ENCODE measurements at places on chromosomes 4 and X.

GRCh38 chrX:37824491-37825214 is 22.7 kb downstream of the DYNLT3 start:
- DNase-seq, result no peak

- peak; percentile 55 for DNase-seq
These were observed 182.8 kb downstream of the MOSPD2 start for GRCh38 chrX:15056044-15056443.

GRCh38 chrX:67545036-67545821 is 1.4 kb downstream of the AR start:
- no peak for DNase-seq

GRCh38 chr4:132026166-132026565 is 1122.9 kb upstream of the PCDH10 start:
- DNase-seq, result no peak

DNA sequence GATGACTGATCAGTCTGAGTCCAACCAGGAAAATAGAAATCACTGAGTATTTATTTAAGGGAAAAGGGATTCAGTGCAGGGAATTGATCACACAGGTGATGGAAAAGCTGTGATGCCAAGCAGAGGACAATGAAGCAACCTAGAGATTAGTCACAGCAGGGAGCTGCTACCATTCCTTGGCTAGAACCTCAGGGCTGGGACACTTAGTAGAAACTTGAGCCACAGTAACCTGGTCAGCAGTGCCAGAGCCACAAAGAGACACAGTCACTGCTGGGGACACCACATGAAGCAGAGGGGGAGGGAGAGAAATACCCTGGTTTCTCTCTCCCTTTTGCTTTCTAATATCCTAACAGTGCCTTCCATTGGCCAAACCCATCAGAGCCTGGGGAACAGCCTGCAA is 38.7 kb downstream of the RTL9 start:
- peak; percentile 47 for DNase-seq

DNA sequence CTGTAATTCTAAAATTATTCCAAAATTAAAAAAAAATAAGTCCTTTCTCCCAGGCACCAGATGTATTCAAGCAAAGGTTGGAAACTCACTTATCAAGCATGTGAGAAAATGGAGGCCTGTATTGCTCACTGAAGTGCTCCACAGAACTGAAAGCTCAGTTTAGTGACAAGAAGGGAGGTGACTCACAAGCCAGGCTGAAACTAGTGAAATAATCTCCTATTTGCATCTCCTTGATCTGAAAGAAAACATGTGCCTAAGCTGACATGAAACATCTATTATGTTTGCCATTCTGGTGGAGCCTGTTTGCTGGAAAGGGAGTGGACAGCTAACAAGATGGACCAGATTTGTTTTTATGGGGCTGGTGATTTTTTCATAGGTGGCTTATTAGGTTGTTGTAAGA is 54.0 kb upstream of the AMELX start:
- DNase-seq, result peak; percentile 82

- DNase-seq, result peak; percentile 39
These were observed 6.2 kb upstream of the IQSEC2 start for GRCh38 chrX:53287493-53288138.

- no peak for DNase-seq
These were observed 12.7 kb downstream of the HPGDS start for GRCh38 chr4:94329933-94330332.

DNA sequence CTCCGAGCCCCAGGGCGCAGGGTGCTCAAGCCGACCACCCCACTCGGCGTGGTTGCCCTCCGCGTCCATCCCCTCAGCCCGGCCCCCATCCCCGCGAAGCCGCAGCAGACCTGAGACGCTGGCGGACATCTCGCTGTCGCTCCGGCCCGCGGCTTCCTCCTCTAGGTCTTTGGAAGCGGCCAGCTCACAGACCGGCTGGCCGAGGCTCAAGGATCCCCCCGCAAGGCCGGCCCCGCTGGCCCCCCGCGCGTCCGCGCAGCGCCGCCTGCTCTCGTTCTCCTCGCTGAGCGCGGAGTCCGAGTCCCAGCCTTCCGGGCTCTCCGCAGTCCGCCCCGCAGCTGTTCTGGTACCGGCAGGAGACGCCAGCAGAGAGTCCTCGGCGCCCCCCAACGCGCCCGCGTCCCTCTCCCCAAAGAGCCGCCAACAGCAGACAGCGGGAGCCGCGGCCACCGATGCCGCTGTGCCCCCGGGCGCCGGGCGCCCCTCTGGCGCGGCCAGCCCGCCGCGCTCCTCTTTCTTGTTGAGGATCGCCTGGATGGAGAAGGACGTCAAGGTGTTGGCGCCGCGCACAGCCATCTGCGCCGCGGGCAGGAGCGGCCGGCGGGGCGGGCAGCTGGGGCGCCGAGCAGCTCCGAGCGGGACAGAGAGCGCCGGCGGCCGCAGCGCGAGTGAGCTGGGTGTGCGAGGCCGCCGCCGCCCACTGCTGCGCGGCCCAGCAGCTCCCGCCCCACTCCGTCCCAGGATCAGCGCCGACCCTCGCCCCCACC is at the start of gene NKX3-2:
Gene NKX3-2 (minus strand): TSS at position 670 of the 767 bp plus-strand sequence. CDS start 94 bp downstream, at position 576.
- DNase-seq, result no peak

DNA sequence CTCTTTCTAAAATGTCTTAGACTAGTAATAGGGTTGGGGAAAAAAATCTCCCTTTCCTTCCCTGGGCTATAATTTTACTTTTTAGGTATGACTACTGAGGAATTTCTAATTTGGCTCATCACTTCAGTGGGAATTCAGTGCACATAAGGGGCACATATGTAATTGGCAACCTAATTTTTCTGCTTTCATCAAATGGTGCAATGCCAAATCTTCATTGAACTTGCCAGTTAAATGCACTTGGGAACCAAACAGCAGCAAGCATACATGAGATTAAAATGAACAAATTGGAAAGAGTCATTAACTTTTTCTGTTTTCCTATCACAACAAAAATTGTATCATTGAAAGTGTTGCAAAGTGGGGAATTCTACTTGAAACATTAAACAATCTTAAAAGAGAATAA is 2.9 kb upstream of the CCSER1 start:
- no peak for DNase-seq

DNA sequence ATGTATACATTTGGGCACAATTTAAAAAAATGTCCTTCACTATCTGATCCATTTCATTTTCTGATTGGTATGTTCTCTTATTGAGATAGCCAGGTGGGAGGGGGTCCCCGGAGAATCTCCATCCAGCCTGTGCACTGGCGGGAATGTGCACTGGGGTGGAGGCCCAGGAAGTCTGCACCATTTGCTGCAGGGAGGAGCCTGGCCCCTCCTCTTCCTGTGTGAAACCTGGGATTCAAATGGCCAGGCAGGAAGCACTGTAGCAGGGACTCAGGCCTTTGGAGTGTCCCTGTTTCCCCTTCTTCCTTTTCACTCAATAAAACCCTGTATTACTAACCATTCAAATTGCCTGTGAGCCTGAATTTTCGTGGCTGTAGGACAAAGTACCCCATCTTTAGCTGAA is 44.3 kb downstream of the GPRIN3 start:
- no peak for DNase-seq

DNA sequence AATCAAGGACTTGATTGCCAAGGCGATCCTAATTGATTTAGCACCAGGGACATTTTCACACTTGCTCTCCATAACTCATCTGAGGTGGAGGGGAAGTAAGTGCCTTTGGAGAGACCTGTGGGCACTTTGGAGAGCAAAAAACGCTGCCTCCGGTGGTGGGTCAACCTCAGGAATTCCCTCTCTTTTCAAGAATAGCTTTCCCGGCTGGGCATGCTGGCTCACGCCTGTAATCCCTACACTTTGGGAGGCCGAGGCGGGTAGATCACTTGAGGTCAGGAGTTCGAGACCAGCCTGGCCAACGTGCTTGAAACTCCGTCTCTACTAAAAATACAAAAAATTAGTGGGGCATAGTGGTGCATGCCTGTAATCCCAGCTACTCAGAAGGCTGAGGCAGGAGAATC is 49.2 kb downstream of the PRPS1 start:
- DNase-seq, result peak; percentile 35

- DNase-seq, result peak; percentile 84
These were observed 78.6 kb downstream of the CAMK2D start for GRCh38 chr4:113682730-113683537.

DNA sequence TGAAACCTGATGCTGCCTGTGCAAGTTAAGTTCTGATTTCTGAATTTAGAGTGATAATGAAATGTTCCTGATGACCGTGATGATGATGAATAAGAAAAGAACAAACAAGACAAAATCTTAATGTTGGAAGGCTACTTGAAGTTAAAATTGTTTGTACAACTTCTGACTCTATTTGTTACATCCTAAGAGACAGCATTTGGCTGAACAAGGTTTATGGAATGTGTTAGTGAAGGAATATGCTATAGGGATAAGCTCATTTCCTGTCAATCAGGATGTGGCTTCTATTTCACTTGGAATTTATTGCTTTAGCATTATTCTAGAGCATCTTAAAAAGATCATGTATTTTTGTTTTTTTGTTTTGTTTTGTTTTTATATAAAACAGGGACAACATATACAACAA is 267.5 kb downstream of the FAT4 start:
- peak; percentile 54 for DNase-seq

- no peak for DNase-seq
These were observed 65.7 kb upstream of the NDST3 start for GRCh38 chr4:117968606-117969005.

GRCh38 chrX:16457239-16457638 is 192.7 kb upstream of the S100G start:
- no peak for DNase-seq

DNA sequence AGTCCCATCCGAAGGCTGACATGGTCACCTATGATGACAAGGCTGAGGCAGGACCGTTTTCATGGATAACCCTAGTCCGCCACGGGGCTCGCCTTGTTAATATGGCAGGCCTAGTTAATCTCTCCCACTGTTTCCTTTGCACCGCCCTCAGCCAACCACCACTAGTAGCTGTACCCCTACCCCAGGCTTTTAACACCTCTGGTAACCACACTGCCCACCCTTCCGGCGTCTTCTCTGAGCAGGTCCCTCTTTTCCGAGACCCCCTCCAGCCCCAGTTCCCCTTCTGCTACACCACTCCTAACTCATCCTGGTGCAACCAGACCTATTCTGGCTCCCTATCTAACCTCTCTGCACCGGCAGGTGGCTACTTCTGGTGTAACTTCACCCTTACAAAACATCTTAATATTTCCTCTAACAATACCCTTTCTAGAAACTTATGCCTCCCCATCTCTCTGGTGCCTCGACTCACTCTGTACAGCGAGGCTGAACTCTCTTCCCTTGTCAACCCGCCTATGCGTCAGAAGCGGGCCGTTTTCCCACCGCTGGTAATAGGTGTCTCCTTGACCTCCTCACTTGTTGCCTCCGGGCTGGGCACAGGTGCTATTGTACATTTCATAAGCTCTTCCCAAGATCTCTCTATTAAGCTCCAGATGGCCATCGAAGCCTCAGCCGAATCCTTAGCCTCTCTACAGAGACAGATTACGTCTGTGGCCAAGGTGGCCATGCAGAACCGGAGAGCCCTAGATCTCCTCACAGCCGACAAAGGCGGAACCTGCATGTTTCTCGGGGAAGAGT is 964.4 kb downstream of the RPA4 start:
- no peak for DNase-seq

GRCh38 chr4:186698028-186698427 is 25.6 kb downstream of the FAT1 start:
- no peak for DNase-seq

DNA sequence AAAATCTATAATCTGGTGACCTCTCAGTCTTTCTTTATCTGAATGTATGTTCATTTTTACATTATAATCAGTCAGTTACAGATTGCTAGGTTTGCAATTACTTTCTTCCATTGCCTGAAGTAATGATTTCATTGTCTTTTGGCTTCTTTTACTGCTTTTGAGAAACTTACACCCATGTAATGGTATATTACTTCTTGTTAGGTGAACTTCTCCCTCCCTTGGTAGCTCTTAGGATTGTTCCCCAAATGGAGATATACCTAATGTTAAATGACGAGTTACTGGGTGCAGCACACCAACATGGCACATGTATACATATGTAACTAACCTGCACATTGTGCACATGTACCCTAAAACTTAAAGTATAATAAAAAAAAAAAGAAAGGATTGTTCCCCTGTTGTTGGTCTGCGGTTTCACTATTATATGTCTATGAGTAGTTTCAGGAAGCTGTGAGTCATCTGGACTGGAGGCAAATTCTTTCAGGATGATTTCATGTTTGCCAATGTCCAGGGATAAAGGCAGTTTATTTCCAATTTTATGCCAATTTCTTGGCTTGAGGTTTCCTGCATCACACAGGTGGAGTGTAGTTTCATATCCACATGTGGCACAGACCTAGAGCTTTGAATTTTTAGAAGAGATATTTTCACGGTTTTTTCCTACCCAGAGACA is 21.8 kb downstream of the SPANXC start:
- peak; percentile 79 for DNase-seq

GRCh38 chr4:133823177-133823576 is 378.4 kb downstream of the PABPC4L start:
- DNase-seq, result no peak

Data from bronchial epithelial cell (primary cell).